ENCODE measurements at places on chromosomes 6 and 20.

DNA sequence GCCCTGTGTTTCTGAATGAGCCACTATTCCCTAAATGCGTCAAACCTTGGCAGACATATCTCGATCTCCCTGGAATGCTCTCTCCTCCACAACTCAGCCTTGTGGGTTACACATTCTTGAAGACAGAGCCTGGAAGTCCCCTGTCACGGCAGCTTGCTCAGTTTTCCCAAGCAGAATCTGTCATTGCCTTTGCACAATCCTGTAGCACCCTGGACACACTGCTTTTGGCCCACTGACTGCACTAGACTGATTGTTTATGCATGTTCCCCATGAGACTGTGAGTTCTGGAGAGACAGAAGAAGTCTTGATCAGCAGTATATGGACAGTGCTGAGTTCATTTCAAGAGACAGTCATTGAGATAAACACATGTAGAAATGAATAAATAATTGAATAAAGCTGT, 406.7 kb downstream of the CD83 start:
- peak; percentile 81 for DNase-seq

- DNase-seq = no peak
Measured at GRCh38 chr6:167107787-167108186, 15.1 kb upstream of the CCR6 start.

DNA sequence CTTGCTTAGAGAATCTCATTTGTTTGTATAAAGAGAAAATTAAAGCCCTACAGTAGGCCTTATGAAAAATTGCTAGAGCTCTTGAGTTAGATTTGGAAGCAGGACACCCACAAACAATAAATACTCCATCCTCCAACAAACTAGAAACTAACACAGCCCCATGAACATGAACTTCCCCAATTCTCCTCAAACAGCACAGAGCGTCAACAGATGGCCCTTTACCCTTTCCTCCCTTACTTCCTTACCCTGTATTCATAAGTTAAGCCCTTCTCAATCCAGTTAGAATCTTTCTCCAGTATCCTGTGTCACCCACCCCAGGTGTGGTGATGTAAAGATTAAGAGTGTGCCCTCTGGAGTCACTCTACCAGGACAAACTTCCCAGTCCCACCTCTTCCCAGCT, 113.7 kb downstream of the UNC5CL start:
- no peak for DNase-seq

DNA sequence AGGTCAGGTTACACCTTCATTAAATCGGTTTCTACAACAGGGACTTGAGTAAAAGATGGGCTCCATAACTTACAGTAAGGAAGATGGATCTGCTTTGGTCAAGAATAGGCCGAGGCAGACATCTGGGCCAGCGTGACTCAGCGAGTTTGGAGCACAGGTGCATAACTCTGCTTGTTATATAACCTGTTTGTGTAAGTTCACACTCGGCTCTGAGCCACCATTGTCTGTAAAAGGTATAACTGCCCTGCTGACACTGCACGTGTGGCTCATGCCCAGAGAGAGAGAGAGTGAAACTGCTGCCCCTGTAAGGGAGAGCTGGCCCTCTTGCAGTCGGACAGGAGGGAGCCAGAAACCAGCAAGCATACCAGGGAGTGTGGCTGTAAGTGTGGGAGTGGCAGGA, 737.9 kb upstream of the SLC35B3 start:
- DNase-seq = no peak

DNA sequence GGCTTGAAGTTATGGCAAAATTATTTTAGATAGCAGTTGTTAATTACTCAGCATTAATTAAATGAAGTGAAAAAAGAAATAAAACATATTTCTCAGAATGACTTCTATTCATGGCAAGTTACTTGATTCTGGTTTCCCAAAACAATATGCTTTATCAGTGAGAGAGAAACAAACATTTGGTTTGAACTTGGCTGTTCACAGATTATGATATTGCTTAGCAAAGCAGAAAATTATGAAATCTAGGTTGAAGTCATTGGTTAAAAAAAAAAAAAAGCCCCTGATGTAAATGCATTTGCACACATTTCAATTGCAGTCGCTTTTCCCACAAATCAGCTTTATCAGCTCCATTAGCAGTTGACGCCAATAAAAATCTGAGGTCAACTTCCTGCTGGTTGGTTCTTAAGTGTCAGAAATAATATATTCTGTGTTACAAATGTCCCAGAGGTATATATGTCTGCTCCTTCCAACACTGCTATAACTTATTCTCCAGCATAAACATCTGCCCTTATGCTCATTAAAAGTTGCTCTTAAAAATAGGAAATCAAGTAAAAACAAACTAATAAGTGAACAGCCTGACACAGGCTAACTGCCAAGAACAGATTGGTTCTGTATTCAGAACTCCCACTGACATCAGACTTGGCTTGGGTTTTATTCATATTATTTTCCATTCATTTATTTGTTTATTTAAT, 275.4 kb downstream of the PHF3 start:
- DNase-seq = no peak

DNA sequence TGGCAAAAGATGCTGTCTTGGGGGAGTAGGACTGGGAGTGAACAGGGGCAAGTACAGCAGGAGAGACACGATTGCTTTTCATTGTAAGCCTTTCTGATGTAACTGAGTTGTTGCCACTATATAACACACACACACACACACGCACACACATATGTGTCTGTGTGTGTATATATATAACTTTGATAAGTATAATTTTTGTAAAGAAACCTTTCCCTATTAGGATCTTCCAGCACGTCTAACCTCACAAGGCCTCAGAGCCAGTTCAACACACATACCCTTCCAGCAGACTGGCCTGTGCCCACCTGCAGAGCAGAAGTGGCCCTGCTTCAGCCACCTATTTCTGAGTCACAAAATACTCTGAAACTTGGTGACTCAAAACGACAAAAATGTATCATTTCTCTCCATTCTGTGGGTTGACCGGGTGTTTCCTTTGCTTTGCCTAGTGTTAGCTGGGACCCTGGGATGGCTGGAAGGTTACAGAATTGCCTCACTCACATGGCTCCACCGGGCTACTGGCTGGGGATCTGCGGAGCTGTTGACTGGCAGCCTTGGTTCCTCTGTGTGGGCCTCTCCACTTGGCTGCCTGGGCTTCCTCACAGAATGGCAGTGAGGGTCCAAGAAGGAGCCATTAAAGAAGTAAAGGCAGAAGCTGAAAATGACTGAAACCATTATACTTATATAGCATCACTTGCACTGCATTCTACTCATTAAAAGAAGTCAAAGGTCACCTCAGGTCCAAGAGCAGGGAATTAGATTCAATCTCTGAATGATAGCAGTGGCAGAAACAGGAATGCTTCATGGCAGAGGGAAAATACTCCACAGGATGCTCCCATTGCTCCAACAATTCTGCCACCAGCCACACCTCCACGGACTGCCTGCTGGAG, 126.4 kb downstream of the BANF2 start:
- DNase-seq = no peak

GRCh38 chr20:56372850-56373249, 14.1 kb downstream of the FAM210B start:
- DNase-seq = no peak

Data from GM03348 (cell line).